ENCODE measurements at places on chromosomes 7 and 10.

GRCh38 chr10:79189853-79190435 is 121.2 kb downstream of the ZMIZ1 start:
- DNase-seq = no peak

GRCh38 chr7:157423886-157424565 is 87.2 kb downstream of the DNAJB6 start:
- no peak for DNase-seq

DNA sequence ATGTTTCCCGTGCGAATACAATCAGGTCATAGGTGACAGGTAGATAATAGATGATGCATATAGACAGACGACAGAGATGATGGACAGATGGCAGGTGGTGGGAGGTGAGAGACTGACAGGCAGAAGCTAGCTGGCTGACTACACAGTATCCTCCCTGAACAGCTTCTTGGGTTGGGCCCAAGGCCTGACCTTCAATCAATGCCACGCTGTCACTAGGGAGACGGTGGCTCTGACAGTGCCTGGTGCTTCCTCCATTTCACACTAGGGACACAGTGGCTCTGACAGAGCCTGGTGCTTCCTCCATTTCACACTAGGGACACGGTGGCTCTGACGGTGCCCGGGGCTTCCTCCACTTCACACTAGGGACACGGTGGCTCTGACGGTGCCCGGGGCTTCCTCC is 200.1 kb downstream of the DIP2C start:
- no peak for DNase-seq

DNA sequence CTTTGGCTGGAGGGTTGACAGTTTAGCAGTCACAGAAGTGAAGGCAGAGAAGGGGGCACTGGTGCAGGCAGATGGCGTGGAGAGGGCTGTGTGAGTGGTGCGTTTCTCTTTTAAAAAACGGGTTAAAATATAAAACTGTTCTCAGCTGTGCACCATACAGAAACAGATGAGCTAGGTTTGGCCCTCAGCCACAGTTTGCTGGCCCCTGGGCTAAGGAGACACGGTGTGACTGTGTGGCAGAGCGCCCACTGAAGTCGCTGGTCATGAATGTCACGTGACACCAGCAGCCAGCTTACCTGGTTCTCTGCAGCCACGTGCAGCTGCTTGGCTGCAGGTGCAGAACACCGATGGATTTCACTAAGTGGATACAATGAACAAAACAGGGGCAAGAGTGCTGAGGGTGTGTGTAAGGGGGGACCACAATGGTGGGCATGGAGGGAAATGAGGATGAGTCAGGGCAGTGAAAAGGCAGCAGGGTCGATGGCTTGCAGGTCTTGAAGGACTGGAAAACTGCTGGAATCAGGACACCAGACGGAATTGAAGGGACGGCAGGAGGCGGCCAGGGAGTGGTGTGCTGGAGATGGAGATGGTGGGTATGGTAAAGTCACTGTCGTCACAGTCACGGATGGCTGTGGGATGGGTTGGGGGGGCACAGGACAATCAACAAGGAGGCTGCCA is 7.4 kb downstream of the ZNF746 start:
- DNase-seq = no peak

- DNase-seq = no peak
These were observed 123.6 kb downstream of the CXCL12 start for GRCh38 chr10:44261296-44261695.

GRCh38 chr7:33107136-33108066 is 1.8 kb downstream of the RP9 start:
- peak; percentile 71 for DNase-seq

- no peak for DNase-seq
These were observed 29.1 kb downstream of the MKX start for GRCh38 chr10:27716521-27716920.

DNA sequence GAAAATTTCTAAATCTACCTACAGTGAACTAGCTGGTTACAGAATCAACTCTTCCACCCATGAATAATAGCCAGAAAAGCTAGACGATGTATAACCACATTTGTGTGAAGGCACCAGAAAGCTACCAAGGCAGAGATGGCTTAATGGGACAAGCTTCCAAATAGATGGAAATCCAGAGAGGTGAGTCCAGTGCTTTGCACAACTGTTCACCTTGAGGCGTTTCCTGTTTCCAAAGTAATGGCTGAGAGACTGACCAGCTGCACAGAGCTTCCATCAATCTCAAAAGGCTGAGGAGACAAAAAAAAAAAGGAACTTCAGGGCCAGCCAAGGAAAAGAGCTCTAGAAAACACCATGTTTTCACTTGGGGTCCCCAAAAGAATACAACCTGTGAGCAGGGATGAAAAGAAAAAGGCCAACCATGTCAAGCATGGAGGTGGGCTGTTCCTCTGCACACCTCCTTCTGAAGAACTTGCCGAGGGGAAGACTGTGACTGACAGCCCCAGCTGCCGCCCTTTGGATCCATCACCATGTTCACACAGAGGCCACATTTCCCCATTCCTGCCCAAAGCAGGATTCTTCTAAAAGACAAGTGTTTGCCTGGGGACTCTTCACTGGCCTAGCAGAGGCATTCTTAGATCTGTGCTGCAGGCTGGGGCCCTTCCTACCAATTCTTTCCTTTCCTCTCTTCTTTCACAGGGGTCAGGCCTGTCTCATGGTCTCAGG is 72.9 kb downstream of the ARHGAP21 start:
- no peak for DNase-seq

- no peak for DNase-seq
These were observed 678 bp upstream of the EIF4H start for GRCh38 chr7:74173491-74173865.

GRCh38 chr7:85924062-85924461 is 719.6 kb upstream of the GRM3 start:
- no peak for DNase-seq

- peak; percentile 32 for DNase-seq
These were observed 11.4 kb downstream of the MTURN start for GRCh38 chr7:30146127-30146612.

DNA sequence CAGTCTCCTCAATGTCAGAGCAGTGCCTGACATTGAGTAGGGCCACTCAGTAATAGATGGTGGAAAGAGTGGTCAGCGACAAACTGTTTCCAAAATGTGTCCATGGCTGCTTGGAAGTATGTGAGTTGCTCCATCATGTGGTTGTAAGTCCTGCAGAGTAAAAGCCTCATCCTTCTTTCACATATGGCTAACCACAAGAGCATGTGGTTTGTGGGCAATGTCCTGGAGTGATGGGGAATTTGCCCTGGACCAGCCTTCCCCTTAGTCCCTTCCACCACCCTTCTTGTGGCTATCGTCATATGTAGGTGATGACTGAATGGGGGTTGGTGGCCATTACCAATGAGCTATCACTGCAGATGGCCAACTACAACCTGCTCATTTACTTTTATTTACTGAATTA is 33.0 kb upstream of the PLXNA4 start:
- no peak for DNase-seq

DNA sequence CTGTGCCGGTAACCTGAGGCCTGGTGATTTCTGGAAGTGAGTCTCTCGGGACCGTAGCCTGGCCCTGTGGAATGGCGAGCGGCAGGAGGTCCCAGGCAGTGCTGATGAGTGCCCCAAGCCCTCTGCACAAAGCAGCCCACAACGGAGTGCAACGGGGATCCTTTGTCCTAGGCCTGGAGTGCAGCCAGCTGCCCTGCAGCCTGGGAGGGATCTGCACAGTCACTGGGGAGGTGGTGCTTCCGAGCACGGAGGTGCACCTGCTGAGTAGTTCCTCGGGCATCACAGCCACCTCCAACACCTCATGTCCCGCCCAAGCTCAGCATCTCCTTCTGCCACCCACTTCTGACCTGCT is 162.8 kb upstream of the ZMIZ1 start:
- no peak for DNase-seq

DNA sequence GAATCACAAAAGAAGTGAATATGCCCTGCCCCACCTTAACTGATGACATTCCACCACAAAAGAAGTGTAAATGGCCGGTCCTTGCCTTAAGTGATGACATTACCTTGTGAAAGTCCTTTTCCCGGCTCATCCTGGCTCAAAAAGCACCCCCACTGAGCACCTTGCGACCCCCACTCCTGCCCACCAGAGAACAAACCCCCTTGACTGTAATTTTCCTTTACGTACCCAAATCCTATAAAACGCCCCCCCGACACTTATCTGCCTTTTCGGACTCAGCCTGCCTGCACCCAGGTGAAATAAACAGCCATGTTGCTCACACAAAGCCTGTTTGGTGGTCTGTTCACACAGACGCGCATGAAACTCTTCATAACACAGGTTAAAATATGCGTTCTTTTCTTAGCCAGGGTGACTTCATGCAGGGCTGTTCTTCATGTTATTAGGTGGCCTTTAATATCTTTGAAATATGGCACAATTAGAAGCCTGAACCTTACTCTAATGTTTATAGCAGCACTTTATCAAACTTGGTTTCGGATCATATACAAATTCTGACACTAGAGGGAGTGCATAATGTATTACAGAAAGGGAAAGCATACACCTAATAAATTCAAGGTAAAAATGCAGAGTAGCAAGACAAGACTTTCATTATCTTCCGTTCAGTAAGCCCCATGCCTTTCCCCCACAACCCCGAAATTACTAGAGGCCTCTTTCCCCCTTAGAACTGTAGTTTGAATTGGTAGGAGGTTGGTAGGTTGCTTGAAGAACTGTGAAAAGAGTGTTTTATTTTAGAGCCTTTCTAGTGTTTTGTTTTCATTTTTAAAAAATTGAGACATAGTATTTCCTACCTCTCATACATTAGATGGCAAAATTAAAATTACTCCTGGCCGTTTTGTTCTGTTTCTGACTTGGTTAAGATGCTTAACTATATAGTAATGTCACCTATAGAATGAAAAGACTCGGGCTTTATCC is 117.9 kb downstream of the NPY start:
- peak; percentile 30 for DNase-seq

DNA sequence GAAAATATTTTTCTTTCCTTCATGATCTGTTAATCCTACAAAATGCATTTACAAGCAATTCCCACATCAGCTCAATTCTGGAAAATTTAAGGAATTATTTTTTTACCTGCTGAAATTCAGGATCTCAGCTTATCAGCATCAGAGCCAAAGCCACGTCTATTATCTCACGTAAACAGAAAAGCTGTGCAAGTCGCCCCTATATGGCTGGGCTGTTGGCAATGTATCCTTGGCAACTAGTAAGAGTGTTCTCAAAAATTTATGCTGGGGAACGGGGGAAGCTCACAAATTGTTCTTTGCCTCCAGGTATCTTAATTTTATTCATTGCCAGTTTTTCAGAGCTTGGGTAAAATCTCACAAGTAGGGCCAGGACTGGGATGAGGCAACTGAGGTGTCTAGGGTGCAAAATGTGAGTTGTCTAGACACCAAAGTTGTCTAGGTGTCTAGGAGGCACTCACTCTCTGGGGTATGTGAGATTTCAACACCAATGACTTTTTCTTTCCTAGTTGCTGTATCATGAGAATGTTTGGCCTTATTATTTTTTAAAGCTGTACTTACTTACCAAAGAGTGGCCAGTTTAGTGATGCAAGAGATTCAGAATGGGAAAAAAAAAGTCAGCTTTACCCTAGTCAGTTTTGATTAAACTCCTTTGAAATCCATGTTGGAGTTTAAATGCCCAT is 5.1 kb downstream of the GSTO2 start:
- no peak for DNase-seq

DNA sequence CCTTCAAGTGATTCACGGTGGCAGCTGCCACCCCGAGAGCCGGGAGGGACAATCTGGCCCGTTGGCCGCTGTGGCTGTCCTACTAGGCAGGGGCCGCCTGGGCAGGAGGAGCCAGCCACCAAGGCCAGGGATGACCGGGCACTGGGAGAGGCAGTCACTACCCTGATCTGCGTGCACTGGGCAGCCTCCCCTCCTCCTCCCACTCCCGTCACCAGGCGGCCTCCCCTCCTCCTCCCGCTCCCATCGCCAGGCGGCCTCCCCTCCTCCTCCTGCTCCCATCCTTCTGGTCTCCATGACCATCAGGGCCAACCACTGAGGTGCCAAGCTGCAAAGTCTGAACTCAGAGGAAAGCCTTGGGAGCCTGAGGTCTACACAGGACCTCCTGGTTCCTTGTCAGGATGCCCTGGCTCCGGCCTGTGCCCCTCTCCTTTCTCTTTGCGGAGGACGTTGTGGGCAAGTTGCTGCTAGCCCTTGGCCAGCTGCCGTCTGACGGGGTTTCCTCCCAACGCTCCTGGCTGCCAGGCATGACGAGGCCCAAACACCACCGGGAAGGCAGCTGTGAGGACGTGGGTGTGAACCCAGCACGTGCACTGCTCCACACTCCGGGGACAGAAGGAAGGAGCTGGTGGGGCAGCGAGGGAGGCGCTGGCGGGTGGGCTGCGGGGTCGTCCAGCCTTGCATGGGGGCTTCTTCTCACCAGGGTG is 131.1 kb downstream of the WDR37 start:
- no peak for DNase-seq

- DNase-seq = no peak
These were observed 40.7 kb upstream of the MRLN start for GRCh38 chr10:59793919-59794318.

DNA sequence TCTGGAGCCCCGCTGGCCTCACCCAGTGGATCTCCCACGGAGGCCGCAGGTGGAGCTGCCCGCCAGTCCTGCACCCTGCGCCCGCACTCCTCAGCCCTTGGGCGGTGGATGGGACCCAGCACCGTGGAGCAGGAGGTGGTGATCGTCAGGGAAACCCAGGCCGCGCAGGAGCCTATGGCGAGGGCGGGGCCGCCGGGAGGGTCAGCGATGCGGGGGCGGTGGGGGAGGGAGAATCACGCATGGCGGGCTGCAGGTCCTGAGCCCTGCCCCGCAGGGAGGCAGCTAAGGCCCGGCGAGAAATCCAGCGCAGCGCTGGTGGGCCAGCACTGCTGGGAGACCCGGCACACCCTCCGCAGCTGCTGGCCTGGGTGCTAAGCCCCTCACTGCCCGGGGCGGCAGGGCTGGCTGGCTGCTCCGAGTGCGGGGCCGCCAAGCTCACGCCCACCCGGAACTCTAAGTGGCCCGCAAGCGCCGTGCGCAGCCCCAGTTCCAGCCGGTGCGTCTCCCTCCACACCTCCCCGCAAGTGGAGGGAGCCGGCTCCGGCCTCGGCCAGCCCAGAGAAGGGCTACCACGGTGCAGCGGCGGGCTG is 524.8 kb upstream of the TPK1 start:
- DNase-seq = no peak

DNA sequence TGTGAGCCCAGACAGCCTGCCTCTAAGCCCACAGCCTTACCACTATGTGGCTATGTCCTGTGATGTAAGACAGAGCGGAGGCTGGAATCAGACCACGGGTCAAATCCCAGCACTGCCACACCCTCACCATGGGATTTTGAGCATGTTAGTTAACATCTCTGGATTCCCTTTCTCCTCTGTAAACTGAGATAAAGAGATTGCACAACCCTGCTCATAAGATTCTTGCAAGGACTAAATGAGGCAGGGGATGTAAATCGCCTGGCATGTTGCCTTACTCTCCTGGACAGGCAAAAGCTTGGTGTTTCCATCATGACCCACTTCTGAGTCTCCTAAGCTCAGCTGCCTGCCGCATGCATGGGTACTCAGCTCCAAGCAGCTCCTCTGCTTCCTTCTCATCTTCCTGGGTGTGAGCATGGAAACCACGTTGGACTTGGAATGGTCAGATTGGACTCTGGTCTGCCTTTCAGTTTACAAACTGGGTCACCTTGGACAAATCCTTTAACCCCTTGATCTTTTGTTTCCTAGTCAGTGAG is 41.3 kb upstream of the MTURN start:
- no peak for DNase-seq
